ENCODE measurements at places on chromosomes 12 and 14.

GRCh38 chr14:102686196-102686801 is 91.0 kb upstream of the TRAF3 start:
- DNase-seq, result no peak

DNA sequence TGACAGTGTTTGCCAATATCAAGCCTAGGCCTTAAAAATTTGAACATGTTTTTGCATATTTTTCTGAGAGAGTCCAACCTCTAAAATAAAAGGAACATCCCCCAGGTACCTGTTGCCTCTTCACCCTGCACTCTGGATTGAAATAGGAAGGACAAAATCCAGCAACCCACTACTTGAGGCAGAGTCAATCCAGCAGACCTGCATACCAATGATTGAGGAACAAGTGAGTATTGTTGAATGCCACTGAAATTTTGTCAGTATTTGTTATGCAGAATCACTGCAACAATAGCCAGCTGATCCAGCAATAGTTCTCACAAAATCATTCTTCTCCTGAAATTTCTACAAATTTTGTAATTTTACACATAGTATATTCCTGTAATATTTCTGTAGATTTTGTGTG is 460.6 kb upstream of the FOXG1 start:
- DNase-seq, result no peak

GRCh38 chr14:101563654-101564443 is 2.6 kb downstream of the DIO3 start:
- DNase-seq, result no peak

DNA sequence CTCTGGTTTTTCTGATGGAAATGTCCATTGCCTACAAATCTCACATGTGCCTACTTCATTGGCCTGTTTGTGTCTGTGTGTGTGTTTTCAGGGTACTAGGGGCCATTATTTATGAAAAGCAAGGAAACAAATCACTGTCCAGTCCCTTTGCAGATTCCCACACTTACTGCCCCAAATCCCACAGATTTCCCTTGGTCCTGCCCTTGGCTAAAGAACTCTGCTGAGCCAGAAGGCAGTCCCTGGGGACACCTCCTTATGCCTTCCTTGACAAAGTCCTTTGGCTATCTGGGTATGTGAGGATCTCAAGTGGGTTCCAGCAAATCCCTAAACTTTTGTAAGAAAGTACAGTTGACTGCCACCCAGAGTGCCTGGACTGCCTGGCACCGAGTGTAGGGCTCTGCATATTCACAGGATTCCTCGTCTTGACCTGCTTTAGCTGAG is 388.1 kb downstream of the BCAT1 start:
- no peak for DNase-seq

DNA sequence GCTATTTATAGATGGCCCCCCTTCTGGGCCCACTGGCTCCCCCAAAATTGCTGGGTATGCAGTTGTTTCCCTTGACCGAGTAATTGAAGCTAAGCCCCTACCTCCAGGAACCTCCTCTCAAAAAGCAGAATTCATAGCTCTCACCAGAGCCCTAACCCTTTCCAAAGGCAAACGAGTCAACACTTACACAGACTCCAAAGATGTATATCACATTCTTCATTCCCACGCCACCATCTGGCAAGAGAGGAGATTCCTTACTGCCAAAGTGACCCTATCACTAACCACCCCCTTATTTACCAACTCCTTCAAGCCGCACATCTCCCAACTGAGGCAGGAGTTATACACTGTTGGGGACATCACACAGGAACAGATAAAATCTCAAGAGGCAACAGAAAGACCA is 66.8 kb downstream of the MOK start:
- no peak for DNase-seq

GRCh38 chr12:39043424-39043822 is 138.0 kb upstream of the CPNE8 start:
- no peak for DNase-seq

- no peak for DNase-seq
These were observed 29.3 kb upstream of the RASSF8 start for GRCh38 chr12:25929142-25929541.

DNA sequence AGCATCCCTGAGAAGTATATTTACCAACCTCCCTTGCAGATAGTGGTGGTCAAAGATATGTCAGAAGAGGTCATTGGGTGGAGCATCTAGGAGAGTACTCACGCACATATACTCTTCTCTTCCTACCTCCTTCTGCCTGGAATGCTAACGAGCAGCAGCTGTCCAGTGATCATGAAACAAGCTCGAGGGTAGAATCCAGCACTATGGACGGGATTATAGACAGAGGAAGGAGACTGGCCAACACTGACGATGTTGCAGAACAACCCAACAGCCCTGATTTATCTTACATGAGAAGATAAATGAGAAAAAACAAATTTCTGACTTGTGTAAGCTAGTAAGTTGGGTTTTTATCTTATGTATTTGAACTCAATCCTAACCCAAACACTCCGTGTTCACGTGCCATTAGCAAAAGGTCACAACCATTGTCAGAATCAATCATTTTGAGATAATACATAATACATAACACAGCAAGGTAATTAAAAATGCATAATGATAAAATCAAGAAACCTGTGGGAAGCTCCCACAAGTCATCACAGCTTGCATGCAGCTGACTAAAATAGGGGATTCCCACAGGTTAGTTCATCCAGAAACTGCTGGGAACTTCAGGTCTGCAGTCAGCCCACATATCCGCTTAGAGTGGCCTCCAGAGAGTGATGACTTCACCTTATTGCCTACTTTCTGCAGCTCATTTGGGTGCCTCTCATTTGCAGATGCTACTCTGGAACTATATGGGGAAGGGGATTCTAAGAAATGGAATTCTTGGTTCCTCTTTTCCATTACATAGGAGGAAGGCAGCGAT is 36.3 kb upstream of the STK38L start:
- DNase-seq, result no peak

DNA sequence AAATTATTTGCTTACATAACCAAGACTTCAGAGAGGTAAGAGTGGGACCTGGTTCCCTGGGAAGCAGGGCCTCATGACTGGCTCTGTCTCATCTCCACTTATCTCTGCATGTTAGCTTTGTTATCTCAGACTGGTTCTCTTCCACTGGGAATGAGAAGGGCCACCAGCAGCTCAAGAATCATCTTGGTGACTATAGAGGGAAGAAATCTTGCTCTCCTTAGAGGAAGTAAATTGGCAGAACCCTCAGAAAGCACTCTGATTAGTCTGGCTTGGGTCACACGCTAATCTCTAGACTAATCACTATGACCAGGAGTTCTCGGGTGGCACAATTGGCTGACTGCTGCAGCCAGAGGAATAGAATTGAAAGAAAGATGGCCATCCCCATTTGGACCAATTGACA is 110.8 kb upstream of the KRAS start:
- no peak for DNase-seq

DNA sequence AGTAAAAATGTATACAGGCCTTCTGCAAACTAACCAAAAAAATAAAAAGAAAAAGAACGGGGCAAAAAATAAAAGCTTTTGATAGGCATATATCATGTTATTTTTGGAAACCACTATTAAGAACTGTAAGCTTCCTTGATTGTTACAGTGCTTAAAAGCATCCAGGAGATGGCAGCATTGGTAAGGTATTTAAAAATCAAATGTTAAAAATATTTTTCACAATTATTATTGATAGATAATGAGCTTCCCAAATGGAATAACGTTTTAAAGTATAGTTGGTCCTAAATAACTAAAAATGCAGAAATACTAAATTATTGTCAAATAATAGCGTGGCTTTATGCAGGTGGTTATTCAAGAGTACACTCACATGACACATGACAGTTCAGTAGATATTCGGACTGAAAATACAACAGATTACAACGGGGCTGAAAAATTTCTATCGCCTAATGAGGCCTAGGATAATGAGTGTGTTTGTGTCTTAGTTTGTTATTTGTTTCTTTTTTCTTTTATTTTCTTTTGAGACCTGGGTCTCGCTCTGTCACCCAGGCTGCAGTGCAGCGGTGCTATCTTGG is 127.2 kb upstream of the ATF7IP start:
- no peak for DNase-seq

GRCh38 chr14:103712633-103713247 is 2.5 kb downstream of the XRCC3 start:
- no peak for DNase-seq

- DNase-seq, result no peak
These were observed 231.2 kb upstream of the PLEKHG7 start for GRCh38 chr12:92471551-92471950.

- DNase-seq, result no peak
These were observed 2.8 kb upstream of the TSPAN8 start for GRCh38 chr12:71160585-71160984.

DNA sequence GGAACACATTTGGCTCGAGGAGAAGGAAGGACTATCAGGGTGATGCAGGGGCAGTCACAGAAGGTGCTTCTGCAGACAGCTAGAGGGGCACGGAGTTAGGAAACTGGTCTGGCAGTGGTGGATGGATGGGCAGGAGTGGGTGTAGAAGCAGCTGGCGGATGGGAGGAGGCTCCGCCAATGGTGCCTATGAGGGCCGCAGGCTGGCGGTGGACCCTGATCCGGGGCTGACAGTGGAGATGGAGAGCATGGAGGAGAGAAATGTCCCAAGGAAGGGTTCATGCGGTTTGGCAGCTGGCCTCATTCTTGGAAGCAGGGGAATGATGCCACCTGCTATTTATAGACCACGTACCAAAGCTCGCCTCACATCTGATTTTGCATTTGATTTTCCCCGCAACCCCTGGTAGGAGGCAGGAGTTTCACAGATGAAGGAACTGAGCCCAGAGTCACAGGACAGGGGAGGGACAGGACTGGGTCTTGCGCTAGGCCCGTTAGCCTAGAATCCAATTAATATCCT is 237.1 kb downstream of the FOXN3 start:
- DNase-seq, result no peak

DNA sequence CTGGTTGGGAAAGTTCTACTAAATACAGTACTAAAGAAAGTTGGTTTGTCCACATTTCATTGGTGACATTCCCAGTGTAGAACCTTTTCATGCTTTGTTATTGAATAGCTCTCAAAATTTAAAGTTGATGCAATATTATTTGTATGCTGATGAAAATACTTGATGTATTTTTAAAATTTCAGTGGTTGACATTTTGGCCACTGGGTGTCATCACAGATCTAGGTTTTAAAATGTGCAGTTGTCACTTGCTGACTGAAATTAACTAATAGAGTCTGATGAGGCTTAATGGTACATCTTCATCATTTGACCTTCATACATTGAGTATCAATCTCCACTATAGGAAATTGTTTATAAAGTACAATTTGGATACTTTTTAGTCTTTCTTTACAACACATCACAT is 37.1 kb downstream of the CMAS start:
- DNase-seq, result no peak

GRCh38 chr12:63977441-63977840 is 132.9 kb downstream of the SRGAP1 start:
- no peak for DNase-seq

- DNase-seq, result peak; percentile 44
These were observed 105.0 kb upstream of the PRB2 start for GRCh38 chr12:11500188-11500860.

- DNase-seq, result no peak
These were observed 72.8 kb downstream of the CAPZA3 start for GRCh38 chr12:18810537-18811253.

GRCh38 chr14:90517076-90517841 is 120.4 kb downstream of the CALM1 start:
- no peak for DNase-seq

DNA sequence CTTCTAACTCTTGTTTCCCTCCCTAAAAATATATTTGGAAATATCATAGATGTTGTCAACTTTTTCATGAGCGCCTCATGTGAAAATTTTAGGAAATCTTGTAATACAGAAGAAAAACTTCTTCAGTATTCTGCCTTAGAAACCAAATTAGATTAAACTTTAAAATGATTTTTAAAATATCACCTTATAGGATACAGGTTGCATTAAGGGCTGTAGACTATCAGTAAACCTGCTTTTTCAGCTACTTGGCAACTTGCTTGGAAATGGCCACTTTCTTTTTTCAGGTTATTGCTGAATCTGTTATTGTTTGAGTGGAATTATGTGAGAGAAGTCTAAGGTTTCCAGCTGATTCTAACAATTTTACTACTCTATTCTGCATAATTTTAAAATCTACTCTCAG is 9.1 kb downstream of the EID3 start:
- no peak for DNase-seq

- DNase-seq, result no peak
These were observed 678 bp upstream of the OAS2 start for GRCh38 chr12:112977641-112978040.

DNA sequence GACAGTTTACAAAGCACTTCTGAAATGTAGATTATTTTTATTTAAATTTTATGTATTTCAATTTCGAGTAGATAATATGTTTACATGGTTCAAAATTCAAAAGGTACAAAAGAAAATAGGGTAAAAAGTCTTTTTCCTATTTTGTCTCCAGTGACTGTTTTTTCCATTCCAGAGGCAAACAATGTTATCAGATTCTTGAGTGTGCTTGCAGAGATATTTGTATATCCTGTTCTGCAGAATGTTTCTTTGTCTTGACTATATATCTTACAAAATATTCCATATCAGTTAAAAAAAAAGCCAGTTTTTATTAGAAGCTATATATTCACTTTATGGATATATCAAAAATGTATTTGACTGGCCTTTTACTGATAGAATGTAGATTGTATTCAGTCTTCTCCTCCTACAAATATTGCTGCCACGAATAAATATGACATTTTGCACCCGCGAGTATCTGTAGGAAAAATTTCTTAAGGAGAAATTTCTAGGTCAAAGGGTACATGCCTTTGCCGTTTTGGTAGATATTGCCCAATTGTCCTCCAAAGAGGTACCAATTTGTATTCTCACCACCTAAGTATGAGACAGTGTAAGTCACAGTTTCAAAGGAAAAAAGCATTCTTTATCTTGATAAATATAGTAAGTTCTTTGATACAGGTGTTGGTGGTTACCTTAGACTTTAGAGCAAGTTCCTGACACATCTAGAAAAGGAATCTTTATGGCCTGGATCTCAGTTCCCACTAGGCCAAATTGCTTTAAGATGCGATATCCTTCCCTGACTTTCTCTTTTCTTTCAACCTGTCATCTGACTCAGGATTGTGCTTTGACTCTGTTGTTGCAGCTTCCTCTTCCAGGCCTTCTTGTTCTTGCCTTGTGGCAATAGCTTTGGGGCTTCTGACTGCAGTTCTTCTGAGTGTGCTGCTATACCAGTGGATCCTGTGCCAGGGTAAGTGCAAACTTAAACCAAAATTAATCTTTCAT is 2.3 kb downstream of the KLRG1 start:
- no peak for DNase-seq

DNA sequence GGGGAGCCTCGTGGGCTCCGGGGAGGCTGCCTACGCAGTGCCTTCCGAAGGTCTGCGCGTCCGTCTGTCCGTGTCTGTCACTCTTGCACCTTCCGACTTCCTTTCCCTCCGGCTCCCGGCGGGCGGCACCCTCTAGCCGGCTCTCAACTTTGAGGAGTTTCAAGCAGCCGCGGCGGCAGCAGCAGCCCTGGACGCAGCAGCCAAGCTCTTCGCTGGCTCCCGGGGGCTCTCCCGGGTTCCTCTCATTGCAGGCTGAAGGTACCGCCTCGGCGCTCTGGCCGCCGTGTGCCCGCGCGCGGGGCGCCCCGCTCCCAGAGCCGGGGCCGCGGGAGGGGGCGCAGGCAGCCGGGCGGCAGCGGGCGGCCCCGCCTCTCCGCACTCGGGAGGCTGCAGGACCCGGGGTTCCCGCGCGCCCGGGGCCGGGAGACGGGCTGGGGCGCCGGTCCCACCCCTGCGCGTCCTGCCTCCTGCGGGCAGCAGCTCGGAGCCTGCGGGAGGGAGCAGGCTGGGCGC is at the start of the genes AMIGO2 and PCED1B:
Gene AMIGO2, minus strand, starts transcription at position 492 of the 513 bp plus-strand sequence. CDS start 957 bp downstream, outside the sequence.
Gene PCED1B, plus strand, starts transcription at position 154 of the 513 bp plus-strand sequence. CDS start 155,443 bp downstream, outside the sequence.
- DNase-seq, result peak; percentile 41
